Amniotic stem cell (primary cell): ENCODE measurements at places on chromosomes 13 and 19.

GRCh38 chr19:10987571-10988297, 26.9 kb downstream of the SMARCA4 start:
- DNase-seq, result no peak

- no peak for DNase-seq
Observed at GRCh38 chr13:44806826-44807225, 182.4 kb downstream of the NUFIP1 start.

DNA sequence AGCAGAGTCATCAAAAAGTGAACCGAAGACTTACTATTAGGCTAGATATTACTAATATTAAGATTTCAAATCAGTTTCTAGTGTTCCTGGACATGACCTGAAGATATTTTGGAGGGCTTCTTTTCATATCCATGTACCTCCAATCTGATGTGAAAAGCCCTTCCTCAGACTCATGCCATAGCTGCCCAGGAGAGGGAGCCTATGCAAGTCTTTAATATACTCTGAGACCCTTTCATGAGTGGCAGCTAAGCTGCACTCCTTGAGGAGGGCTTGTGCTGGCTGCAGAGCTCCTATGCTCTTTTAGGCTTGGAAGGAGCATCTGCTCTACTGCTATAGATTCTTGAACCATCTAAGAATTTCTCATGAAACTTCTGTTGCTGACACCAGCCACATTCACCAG, 715.3 kb downstream of the OLFM4 start:
- DNase-seq, result no peak

DNA sequence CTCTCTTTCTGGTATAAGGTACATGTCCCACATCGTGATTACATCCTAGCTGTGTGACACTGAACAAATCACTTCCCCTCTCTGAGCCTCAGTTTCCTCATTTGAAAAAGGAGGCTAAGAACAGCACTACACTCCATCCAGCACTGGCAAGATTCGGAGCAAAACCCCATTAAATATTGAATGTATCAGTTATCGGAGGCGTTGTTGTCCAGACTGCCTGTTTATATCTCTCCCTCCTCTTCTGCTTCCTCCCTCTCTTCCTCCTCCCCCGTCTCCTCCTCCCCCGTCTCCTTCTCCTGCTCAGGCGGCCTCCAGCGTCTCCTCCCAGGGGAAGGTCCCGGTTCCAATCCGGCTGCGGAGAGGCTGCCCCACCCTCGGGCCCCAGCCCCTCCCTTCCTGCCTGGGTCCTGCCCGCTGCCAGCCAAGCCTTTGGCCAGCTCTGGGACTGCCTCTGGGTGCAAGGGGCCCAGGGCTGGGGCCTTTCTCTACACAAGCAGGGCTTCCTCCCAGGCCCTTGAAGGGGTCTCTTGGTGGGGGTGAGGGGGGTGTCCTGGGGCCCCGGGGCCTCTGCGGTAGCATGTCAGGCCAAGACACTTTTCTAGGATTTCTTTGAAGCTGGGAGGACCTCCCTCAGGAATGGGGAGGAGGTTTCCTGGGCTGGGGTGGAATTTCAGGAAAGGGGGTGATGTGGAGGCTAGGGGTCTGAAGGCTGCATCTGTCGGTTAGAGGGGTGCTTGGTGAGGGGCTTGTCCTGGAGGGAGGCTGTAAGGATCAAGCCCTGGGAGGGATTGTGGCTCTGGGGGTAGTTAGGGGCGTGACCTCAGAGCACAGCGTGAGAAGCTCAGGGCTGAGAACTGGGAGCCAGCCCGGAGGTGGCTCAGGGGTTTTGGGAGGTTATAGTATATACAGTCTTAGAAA, 1.9 kb downstream of the RRAS start:
- DNase-seq, result peak; percentile 54

GRCh38 chr13:59468396-59468795, 695.3 kb downstream of the DIAPH3 start:
- DNase-seq, result no peak

DNA sequence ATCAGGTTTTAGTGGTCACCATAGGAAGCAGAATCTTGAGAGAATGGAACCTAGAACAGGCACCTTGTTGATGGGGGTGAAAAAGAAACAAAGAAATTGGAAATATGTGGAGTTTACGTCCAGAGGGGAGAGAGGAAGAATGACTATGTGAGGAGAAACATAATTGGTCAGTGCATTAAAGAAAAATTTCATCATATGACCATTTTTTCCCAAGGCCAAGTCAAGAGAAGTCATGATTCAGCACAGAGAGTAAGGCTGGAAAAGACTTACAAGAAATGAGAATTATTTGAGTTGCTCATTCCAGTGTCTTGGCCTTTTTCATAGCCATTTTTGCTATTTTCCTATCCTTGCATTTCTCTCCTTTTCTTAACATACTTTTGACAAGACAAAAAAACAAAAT, 421.7 kb downstream of the EFNB2 start:
- no peak for DNase-seq

DNA sequence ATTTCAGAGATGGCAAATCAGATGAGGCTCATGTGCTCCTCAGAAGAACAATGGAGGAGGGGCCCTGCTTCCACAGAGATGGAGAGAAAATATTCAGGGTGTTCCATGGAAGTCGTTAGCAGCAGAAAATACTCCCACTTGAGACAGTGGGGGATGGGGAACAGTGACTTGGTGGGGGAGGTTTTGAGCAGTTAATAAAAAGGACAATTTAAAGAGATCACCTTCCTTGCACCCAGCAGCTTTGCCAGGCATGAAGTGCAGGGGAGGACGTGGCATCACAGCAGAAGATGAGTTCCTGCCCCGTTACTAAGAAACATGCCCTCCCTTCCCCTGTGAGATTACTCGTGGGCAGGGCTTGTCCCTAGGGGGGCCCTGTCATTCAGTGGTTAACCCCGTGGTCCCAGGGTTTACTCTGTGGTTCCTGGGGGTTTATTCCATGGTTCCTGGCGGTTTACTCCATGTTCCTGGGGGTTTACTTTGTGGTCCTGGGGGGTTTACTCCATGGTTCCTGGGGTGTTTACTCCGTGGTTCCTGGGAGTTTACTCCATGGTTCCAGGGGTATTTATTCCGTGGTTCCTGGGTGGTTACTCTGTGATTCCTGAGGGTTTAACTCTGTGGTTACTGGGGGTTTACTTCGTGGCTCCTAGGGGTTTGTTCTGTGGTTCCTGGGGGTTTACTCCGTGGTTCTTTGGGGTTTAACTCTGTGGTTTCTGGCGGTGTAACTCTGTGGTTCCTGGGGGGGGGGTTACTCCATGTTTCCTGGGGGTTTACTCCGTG, 49.2 kb downstream of the TMEM255B start:
- DNase-seq, result no peak

DNA sequence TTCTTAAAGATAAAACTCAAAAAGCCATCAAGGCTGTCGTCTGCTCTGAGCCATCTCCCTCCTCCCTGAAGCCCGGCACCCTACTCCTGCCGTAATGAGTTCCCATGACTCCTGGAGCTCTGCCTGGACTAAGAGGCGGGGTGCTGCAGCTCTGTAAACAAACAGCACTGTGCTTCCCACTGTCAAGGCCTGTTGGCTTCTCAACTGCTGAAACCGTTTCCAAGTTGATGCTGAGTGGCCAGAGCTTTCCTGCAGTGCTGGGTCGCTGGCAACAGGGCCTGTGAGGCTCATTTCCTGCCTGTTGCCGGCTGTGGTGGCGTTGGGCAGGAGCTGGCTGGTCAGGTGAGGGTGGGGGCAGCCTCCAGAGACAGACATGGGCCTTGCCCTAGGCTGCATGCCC, 26.7 kb upstream of the ISYNA1 start:
- peak; percentile 35 for DNase-seq

DNA sequence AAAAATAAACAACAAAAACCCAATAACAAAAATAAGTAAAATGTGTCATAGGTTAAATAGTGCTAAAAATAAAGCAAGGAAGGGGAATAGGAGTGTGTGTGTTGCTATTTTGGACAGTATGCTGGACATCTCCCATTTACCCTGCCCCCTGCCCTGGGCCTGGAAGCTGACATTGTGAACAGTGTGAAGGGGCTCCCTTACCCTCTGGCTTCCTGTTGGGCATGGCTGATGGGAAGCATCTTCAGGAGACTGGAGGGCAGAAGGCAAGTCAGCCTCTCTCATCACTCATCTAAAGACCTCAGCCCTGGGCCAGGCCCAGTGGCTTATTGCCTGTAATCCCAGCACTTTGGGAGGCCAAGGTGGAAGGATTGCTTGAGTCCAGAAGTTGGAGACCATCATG, 26.7 kb downstream of the KCTD15 start:
- no peak for DNase-seq

DNA sequence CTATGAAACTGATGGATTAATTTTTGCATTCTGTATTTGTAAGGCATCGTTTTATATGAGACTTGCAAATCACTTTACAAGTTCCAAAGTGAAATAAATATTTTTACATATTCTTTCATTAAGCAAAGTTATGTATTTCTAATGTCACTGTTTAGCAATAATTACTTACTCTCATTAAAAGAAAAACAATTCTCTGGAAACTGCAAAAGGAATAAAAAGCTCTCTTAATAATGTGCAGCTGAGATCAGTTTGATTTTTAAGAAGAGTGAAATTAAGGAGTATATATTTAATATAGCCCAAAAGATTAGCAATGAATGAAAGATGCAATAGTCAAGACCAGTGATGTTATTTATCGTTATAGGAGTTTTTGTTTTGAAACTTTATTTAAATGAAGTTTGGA, 155.2 kb downstream of the GPC5 start:
- DNase-seq, result no peak

GRCh38 chr13:71643448-71643860, 223.6 kb downstream of the DACH1 start:
- DNase-seq, result no peak

DNA sequence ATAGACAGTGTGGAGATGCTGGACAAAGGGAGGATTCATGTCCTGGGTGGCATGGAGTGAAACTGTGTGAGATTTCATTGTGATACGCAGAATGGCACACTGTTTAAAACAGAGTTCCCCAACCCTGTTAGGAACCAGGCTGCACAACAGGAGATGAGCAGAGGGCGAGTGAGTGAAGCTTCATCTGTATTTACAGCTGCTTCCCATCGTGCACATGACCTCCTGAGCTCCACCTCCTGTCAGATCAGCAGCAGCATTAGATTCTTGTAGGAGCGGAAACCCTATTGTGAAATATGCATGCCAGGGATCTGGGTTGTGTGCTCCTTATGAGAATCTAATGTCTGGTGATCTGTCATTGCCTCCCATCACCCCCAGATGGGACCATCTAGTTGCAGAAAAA, 72.5 kb downstream of the RAP2A start:
- DNase-seq, result no peak

DNA sequence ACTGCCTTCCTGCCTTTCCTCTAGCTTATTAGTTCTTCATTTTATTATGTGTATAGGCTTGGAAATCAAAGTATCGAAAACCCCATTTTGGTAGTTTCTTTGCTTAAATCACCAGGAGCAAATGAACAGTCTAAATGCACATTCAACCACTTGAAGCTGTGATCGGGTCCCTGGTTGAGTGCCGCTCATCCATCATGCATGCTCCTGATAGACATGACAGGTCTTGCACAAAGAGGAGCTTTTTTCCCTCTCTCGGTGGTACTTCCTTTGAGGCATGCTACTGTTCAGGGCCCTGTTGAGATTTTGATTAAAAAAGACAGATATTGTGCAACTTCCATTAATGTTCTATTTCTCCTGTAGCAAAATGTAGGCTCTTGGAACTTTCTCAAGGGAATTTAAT, 185.8 kb downstream of the OLFM4 start:
- DNase-seq, result no peak

- no peak for DNase-seq
Observed at GRCh38 chr19:55118401-55118991, 1.1 kb upstream of the PPP1R12C start.

GRCh38 chr13:113456116-113456702, 2.9 kb upstream of the ADPRHL1 start:
- no peak for DNase-seq

DNA sequence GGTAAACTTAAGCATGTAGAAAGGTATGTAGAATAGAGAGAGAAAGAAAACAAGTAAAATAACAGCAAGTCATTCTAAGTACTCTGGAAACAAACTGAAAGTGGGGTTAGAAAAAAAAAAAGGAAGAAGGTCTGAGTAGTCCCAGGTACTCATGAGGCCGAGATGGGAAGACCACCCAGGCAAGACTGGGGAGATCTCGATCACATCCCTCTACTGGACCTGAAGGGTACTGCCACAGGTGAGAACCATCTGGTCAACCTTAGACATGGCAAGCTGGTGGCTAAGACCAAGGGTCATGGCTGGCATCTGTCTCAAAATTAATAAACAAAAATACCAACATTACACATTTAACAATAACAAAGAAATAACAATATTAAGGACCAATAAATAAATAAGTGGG, 36.3 kb upstream of the ZNF724 start:
- no peak for DNase-seq

GRCh38 chr19:3463714-3464586, 16.4 kb downstream of the SMIM24 start:
- no peak for DNase-seq

DNA sequence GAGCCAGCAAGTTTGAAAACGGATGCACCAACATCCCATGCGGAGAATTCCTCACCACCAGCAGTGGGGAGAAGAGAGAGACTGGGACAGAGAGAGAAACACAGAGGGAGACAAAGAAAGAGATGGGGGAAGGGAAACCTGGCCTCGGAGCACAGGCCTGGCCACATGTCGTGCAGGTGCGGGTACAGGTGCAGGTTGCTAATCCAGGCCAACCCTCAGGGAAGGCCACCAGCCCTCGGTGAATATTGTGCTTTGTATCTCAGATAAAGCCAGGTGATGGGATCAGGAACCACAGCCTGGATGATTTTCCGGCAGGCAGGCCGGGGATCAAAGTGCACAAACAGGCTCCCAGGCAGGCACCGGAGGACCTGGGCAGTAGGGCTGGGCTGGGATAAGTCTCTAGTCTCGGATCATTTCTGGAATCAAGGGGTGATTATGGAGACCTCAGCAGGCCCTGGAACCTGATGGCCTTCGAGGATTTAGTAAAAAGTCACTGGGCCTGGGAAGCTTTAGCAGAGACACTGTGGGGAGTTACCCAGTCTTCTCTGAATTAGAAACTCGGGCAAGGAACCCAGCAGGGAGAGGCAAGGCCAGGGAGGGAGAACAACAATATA, 3.7 kb downstream of the GAS6 start:
- no peak for DNase-seq

DNA sequence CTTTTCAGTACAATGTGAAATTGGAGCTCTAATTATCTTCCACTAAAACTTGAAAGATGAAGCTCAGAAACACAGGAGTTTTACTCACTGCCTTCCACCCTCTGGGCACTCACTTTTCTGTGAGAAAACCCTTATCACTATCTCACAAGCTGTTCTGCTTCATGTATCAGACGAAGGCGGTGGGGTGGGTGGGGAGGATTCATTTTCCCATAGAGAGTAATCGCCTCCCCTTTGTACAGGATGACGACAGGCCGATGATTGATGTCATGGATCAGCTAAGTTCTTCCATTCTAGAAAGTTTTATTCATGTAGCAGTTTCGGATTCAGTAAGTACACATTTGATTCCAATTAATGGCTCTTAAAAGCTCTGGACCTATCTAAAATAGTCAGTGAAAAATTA, 139.9 kb downstream of the ZAR1L start:
- DNase-seq, result no peak

GRCh38 chr13:79724348-79725103, 243.6 kb downstream of the NDFIP2 start:
- DNase-seq, result no peak

- DNase-seq, result no peak
Observed at GRCh38 chr13:54945973-54946372, 1917.4 kb downstream of the OLFM4 start.
